ENCODE measurements at places on chromosomes 3 and 15.

DNA sequence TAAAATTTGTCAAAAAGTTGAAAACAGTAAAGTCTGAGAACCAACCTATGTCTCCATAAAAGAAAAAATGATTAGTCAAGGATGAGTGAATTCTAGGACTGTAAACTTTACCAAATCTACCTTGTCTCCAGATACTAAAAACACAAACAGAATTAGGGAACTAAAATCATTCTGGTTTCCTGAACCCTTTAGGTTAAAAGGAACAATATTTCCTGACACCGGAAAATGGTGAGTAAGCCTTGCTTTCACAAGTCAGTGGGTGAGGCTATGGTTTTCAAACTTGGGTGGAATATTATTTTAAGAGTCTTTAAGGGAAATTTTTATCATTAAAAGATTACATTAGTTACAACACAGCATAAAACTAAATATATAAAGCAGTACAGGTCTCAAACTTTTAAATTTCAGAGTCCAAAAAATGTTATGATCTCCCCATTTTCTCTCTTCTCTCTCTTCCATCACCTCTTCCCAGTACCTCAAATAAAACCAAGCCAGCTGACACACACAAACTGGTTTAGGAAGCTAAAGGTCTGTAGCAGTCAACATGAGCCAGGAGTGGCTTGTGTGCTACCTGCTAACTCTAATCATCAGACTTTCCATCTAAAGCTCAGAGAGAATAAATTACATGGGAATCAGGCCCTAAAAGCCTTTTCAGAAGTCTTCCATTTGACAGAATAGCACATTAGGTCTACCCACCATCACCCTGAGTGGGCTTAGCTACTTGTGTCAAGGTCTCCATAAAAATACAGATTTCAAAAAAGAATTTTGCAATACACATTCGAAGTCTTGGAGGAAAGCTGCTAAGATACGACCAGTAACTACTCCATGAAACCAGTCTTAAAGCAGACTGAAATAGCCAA lies 2.2 kb downstream of the SLC12A6 start:
- DNase-seq = no peak

- DNase-seq = no peak
These were observed 5.8 kb downstream of the SLC12A6 start for GRCh38 chr15:34331809-34332208.

DNA sequence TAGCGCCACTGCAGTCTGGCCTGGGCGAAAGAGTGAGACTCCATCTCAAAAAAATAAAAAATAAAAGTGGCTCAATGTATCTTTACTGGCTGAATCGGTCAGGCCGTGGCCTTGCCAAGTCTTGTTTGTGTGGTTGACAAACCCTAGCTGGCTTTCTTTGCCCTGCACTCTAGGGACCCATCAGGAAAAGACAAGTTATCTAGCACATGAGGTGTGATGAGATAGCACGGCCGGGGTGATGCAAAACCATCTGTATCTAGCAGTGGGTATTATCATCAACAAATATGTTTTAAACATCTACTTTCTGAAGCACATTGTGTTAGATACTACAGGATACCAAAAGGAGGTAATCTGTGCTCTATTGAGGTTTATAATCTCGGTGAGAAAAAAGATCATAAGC lies 3.9 kb upstream of the DPP8 start:
- no peak for DNase-seq

DNA sequence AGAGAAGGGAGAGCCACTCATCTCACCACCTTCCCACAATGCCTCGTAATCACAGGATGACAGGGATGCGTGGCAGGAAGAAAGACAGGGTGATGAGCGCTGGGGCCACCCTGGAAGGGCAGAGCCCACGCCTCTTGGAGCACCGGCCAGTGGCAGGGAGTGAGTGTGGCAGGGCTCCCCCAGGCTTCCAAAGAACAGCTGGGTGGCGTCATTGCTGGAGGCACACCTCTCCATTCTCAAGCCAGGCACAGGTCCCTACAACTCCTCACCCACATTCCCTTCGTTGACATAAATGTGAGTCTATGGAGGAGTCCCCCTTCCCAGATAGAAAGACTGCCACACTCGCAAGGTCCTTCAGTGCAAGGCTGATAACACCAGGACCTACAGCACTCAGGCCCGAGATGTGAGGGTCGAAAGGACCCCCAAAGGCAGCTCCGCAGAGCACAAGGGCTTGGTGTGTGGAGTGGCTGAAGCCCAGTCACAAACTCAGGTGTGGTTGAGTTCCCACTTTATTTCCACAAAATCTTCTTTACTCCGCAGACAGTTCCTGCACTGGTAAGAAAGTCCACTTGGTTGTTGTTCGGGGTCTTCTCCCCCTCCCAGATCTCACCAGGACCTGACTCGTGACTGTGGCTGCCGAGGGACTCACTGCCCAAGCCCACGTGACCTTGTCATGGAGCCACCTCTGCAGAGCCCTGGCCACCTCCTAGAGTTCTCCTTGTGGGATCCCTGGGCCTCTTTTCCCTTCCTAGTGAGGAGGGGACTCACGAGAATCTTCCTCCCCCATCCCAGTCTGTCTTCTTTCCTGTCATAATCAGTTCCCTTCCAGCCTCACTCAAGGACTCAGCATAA lies 22.4 kb upstream of the CORO2B start:
- no peak for DNase-seq

DNA sequence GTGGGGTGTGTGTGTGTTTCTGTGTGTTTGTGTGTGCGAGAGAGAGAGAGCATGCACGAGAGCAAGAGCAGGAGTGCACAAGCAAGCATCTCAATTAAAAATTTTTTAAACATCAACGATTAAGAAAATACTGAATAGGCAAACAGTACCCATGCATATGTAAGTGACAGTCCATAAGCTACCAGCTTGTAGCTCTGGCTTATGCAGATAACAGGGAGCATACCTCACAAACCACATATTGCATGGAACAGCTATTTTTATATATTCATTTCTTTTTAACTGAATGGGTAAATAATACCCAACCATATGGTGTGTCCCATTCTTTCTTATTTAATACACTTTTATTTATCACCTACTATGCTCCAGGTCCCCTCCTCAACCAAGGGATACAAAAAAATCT lies 234.5 kb downstream of the KBTBD8 start:
- no peak for DNase-seq

DNA sequence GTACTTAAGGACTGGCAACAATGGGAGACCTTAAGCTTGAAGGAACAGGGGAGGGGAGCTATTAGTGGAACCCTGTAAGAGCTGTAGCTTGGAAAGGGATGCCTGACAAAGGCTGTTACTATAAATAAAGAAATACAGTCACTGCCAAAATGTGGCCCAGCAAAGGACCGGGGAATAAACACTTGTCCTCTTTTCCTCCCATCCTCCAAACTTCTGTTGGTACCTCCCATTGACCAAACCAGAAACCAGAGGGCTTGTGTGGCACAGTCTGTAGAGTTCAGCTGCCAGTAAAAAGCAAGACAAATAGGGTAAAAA lies 25.1 kb upstream of the TCF12 start:
- DNase-seq = no peak

DNA sequence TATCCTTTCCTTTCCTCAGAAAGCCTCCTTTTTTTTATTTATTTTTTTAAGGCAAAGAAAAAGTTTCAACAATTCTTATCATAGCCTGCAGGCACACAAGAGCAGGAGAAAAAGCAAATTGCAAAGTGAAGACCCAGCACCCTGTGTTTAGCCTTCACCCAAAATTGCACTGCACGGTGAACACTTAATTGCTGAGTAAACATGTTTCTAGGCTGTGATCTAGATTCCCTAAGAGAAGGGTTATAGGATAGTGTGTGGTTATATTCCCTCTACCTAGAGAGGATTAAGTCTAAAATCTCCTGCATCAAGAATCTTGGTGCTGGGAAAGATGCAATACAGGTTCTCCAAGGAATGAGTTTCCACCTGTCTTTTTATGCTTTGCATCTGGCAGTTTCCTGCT lies 70.2 kb upstream of the BFSP2 start:
- no peak for DNase-seq

GRCh38 chr3:12371525-12372140 lies 82.8 kb downstream of the PPARG start:
- no peak for DNase-seq

- no peak for DNase-seq
These were observed 218.0 kb downstream of the UBE3A start for GRCh38 chr15:25220834-25221233.

DNA sequence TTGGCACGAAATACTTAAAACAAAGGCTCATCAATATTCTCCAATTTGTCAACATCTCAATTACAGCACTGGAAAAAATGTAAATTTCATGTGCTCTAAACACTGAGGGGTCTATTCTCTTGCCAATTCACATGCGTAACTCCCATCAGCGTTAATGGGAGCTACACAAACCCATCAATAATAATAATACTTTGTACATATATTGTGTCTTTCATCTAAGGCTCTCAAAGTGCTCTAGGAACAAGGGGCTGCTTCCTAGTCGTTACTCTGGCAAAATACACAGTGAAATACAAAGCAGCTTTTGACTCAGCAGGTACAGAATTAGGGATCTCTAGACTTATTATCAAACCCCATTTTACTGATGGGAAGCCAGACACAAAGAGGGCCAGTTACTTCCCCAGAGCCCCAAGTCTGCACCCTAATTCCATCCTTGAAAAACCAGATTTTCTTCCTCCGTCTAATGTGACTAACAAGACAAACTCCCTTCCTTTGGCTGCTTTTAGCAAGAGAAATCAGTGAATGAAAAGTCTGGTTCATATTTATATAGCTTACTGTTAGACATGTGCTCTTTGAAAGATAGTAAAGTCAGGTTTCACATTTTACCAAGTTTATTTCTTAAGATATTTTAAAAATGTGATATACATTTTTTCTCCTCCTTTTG lies 20.0 kb downstream of the MEIS2 start:
- DNase-seq = no peak

- DNase-seq = no peak
These were observed 26.2 kb upstream of the ZNF770 start for GRCh38 chr15:35014241-35014640.

DNA sequence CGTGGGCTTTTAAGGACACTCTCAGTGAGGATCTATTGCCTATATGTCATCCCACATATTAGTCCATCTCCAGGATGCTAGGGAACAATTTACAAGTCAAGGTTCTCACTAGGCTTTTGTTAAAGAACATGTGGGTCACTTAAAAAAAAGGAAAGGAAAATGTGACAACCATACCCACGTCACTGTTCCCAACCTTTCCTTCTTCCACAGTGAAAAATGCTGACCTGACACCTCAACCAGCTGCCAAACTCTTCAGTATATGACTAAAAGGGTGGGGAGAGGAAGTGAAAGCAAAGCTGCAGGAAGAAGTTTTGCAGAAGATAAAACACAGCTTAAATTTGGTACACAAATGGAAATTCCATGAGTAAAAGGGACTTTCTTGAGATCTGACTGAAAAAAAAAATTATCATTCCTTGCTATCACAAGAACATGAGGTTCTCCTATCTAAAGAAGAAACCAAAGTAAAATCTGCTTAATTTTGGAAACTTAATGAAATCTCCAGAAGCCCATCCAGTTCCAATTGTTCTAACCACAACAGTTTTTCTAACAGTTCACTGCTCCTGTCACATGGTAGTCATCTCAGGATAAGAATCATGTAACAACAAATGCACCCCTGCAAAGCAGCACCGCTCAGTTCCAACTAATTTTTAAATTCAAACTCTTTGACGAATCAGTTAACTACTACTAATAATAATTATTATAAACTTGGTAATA lies 117.0 kb upstream of the TSPAN3 start:
- no peak for DNase-seq

All from stimulated activated CD4-positive, alpha-beta T cell treated with anti-CD3 and anti-CD28 coated beads, Interleukin-1b, Interleukin-23, amount 100 ng/mL, for 4 hours (primary cell).